NCI-H82 (cell line): ENCODE measurements at places on chromosomes 16 and 17.

DNA sequence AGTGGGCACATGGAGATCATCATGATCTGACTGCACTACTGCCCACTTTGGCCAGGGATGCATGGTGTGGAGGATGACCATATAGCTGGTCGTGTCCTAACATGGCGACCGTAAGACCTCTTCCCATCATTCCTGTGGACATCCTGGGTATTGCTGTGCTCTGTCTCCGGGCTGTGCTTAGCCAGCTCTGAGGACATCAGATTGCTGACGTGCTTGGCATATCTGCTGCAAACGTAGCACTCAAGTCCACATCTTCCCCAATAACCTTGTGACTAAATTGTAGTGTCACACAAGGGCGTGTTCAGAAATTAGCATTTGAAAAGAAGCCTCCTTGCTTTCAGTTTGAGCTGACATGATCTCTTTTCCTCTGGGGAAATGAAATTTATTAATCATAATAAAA lies 373.2 kb downstream of the RBFOX1 start:
- DNase-seq = no peak

- DNase-seq = peak; percentile 65
Measured at GRCh38 chr16:30934827-30935557, 11.6 kb downstream of the FBXL19 start.

DNA sequence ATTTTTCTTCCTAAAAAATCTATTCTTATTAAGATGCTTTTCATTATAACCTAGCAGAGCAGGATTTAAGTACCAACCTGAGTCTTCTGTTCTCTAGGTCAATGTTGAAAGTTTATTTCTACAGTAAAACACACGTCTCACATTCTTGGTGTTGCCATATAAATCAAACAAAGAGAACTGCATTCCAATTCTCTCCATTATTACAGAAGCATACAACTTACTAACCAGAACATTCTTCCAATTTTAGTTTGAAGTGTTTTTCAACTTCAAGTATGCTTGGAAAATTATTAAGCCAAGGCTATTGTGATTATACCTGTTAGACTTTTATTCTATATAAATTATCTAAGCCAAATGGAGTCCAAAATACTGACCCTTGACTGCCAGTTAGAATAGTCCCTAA lies 110.4 kb upstream of the PMFBP1 start:
- DNase-seq = no peak

DNA sequence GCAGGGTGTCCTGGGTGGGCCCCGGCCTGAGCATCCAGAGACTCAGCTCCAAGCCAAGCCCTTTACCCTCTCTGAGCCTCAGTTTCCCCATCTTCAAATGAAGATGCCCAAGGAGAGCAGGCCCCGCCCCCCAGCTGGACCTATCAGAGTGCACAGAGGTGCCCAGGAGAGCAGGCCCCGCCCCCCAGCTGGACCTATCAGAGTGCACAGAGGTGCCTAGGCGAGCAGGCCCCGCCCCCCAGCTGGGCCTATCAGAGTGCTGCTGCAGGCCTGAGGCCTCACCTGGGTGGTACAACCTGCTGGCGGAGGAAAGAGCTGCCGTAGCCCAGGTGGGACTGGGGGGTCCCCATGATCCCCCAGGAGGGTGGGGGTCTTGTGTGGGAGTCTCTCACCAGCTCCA lies 3.4 kb upstream of the SSTR5 start:
- DNase-seq = no peak

GRCh38 chr17:39238311-39238972 lies 12.7 kb upstream of the STAC2 start:
- no peak for DNase-seq

DNA sequence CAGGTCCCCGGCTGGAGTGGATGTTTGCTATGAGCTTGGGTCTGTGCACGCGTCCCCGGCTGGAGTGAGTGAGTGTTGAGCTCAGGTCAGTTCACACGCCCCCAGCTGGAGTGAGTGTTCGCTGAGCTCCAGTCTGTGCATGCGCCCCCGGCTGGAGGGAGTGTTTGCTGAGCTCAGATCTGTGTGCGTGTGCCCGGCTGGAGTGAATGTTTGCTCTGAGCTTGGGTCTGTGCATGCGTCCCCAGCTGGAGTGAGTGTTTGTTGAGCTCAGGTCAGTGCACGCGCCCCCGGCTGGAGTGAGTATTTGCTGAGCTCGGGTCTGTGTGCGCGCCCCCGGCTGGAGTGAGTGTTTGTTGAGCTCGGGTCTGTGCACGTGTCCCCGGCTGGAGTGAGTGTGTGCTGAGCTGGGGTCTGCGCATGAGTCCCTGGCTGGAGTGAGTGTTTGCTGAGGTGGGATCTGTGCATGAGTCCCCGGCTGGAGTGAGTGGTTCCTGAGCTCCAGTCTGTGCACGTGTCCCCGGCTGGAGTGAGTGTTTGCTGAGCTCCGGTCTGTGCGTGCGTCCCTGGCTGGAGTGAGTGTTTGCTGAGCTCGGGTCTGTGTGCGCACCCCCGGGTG lies 284.2 kb downstream of the SNX29 start:
- no peak for DNase-seq

GRCh38 chr17:9244066-9245052 lies 223.0 kb downstream of the NTN1 start:
- DNase-seq = no peak

GRCh38 chr17:79556271-79556670 lies 54.6 kb downstream of the RBFOX3 start:
- no peak for DNase-seq

GRCh38 chr17:81570964-81571363 lies 18.8 kb upstream of the FAAP100 start:
- DNase-seq = no peak

- no peak for DNase-seq
Measured at GRCh38 chr16:85048921-85049562, 21.4 kb downstream of the KIAA0513 start.

- DNase-seq = peak; percentile 37
Measured at GRCh38 chr17:61538480-61538879, 52.5 kb downstream of the NACA2 start.

DNA sequence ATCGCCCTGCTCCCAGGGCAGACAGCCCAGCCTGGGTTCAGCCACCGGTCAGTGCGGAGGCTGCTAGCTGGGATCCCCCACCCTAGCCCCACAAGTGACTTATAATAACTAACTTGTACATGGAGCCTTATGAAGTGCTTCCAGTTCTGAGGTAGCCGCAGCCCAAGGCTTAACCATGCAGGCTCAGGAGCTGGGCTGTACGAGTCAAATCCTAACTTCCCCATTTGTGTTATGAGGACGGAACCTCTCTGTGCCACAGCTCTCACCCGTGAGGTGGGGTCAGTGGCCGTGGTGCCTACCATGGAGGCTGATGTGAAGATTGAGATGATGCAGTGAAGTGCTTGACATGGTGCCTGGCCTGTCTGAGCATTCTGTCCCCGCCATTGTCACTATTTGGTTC lies 27.8 kb upstream of the GOSR2 start:
- no peak for DNase-seq

DNA sequence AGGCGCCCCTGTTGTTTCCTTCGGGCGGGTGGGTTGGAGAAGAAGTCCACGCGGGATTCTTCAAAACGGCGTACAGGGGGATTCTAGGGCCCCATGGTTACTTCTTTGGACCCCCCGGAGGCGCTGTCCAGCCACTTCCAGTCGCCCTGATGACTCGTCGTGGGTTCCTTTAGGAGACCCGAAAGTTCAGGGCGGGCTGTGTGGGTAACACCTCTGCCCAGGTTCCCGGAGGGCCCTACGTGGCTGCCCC lies 716 bp upstream of the HIC1 start:
- DNase-seq = no peak

GRCh38 chr16:11783319-11784037 lies 13.6 kb downstream of the ZC3H7A start:
- DNase-seq = no peak

DNA sequence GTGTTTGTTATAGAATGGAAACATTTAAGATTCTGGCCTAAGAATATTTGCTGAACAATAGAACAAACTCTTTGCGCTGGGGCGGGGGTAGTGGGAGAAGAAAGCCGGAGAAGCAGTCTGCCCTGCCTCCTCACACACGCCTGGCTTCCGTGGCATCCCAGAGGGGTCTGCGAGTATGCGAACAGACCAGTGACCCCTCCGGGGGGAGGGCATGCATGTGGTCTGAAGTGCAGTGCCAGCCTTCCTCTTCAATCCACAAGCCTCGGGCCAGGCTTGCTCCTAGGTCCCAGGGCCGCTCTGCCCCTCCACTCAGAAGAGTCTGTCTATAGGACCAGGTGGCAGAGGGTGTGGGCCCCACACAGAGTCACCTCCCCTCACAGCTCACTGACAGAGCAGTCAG lies 14.1 kb upstream of the IGFALS start:
- no peak for DNase-seq

DNA sequence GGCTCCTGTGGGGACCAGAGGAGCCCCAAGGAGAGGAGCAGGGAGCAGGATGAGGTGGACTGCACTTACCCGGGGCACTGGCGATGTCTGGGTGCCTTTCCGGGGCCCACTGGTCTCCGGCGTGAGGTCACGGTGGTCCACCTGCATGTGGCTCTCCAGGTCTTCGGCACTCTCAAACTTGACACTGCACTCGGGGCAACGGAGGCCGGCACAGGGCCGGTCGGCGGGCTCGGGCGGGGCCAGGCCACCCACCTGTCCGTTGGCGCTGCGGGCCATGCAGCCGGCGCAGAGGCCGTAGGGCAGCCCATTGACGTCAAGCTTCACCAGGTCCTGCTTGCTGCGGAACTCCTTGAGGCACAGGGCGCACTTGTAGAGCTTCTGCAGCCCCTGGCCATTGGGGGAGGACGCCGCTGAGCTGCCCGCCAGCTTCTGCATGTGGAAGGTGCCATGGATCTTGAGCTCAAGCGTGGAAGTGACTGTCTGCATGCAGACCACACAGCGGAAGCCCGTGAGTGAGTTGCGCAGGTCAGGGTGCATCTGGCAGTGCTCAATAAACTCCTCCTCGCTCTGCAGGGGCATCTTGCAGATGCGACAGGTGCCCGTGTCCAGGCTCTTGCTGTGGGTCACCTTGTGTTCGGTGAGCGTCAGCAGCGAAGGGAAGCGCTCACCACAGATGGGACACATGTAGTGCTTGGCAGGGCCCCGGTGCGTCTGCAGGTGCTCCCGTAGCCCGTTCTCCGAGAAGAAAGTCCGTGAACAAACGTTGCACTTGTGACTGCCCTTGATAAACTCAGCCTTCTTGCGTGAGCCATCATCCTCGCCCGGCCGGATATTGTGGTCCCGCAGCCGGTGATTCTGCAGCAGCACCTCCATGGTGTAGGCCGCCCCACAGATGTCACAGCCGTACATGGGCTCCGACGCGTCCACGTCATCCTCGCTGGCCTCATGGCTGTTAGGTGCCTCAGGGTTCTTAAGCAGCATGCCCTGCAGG lies 220.0 kb downstream of the ZNF423 start:
- DNase-seq = no peak

DNA sequence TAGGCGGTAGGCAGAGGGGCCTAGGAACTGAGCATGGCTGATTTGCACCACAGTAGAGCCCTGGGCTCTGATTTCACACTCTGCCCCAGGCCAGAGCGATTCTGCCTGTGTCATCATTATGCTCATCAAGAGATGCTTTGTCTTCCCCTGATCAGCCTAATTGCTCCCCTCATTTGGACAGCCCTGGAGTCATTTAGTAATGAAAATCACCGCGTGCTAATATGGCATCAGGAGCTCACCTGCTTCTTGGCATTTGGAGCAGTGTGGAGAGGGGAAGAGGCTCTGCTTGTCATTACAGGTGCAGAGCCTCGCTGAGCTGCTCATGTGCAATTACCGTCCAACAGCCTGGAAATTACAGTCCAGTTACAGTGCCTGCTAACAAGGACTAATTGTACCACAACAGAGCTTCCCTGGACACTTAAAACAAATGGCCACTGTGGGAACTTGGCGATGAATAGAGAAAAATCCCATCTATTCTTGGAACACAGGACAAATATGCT lies 157.1 kb upstream of the WSCD1 start:
- DNase-seq = no peak

GRCh38 chr17:77037943-77038342 lies 102.8 kb upstream of the SEC14L1 start:
- DNase-seq = no peak

DNA sequence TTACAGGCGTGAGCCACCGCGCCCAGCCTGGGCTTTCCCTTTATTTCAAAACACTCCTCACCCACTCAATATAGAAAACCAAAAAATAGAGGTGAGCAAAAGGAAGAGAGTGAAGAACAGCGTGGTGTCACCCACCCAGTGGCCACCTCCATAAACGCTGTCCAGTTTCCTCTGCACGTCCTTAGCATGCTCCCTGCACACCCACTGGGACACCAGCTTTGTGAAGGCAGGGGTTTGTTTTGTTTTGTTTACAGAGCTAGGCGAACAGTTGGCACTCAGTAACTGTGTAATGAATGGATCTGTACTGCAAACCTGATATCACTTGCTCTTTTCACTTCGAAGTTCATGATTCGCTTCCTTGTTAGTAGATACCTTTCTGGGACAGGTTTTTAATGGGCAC lies 73.0 kb downstream of the PRKCB start:
- no peak for DNase-seq

DNA sequence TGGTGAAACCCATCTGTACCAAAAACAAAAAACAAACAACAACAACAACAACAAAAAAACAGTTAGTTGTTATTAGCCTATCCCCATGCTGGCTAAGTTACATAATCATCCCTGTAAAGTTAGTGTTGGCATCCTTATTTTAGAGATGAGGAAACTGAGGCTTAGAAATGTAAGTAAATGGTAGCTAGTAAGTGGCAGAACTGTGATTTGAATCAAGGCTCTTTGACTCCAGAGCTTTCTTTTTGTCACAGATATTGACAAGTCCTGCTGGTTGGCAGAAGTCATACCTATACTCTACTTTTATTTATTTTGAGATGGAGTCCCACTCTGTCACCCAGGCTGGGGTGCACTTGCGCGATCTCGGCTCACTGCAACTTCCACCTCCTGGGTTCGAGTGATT lies 42.1 kb downstream of the PRKCA start:
- no peak for DNase-seq

GRCh38 chr16:12617401-12617819 lies 186.3 kb downstream of the CPPED1 start:
- no peak for DNase-seq
